Ovary (tissue), 10 donors: ENCODE measurements at places on chromosomes 6 and 20. TPM values are rescaled to one million over a fixed set of nuclear protein-coding genes. Genes with fewer than 3 reads are reported as not detected.
A peak's percentile ranks its signal among the peaks of the same experiment; 100 is the strongest.

DNA sequence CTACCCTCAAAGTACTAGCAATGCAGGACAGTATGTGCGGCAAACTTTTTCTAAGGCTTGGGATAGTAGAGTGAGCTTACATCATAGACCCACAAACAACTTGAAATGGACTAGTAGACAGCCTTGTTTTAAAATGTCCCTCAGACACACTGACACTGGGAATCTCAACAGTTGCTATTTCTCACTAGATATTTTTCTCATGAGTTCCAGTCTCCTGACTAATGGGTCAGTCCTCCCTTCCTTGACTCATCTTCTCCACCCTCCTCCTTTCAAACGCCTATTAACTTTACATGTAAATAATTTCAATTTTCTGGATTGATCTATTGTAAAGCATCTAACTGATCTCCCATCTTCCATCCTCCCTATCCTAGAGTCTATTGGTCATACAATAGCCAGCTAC is 308.3 kb upstream of the PREP start:
- no peak for DNase-seq

DNA sequence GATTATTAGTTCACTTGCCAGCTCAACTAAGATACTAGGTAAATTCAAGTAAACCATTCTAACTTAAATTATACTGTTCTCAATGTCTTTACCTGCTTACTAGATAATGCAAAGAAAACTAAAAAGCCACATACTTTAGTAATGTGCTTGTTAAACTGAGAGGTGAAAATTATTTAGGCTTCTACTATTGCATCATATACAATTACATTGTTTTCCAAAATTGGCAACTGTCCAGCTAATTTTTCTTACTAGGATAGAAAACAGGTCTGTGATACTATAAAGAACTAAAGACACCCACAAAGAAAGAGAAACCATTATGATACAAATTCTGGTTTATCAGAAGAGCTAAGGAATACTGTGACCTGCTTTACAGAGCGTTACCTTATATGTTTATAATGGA is 45.6 kb upstream of the ALDH8A1 start:
- no peak for DNase-seq

DNA sequence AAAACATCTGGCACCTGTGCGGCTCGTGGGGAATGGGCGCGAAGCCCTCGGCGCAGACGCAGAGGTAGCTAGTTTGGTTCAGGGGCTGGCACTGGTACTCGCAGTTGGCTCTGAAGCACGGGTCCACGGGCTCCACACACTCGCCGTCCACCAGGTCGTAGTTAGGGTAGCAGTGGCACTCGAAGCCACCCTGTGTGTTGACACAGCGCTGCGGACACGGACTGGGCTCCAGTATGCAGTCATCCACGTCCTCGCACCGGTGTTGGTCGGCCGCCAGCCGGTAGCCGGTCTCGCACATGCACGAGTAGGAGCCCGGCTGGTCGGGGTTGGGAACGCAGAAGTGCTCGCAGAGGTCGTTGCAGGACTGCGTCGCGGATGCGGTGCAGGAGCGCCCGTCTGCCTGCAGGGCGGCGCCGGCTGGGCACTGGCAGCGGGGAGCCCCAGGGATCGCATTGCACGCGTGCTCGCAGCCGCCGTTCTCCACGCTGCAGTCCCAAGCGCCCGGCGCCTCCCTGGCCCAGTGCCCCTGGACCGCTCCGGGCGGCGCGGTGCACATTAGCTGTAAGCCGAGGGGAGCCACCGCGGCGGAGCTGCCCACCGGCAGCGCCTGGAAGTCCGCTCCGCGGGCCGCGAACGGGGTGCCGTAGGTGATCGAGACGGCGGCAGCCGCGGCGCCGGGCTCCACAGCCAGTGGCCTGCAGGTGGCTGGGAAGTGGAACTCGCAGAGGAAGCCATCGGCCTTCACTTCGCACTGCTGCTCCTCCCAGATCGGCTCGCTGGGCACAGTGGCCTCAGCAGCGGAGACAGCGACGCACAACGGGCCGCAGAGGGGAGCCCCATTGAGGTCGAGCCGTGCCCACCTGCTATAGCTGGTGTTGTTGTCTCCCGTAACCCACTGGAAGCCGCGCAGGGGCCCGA is 930 bp downstream of the THBD start:
- no peak for DNase-seq

DNA sequence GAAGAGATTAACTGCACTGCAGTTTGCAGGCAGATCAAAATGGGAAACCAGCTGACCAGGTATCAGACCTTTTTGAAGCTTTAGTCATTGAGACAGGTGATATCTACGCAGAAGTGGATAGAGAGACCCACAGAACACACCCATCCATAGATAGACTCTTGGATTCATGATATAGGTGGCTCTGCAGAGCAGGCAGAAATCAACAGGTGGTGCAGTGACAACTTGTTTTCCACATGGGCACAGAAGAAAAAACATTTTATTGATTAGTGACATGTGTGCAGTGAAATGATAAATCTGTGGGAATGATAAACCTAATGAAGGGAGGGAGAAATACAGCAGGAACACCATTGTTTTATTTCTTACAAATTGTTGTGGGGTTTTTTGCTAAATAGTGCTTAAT is 45.2 kb downstream of the NUDT3 start:
- no peak for DNase-seq

DNA sequence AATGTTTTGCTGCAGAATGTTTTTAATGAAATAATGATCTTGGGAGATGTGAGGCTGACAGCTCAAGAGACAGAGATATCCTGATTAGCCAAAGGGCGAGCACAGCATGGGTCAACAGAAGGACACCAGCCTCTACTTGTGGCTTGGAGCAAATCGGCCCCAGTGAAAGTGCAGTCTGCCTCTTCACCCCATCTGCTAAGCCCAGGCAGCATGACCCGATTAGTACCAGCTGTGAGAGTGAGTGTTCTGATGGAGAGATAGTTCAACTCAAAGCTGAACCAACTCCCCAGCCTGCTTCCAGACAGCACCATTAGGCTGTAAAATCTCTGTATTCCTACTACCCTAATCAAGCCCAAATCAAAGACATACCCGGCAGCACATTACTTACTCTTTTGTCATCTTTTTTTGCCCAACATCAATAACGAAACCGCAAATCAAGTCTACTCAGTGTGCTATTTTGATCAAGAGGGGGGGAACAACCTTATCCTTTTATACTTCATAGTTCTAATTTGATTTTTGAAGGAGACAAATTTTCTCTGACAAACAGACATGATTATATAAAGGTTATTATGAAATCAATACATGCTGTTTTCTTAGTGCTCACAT is 514.1 kb upstream of the NRSN1 start:
- no peak for DNase-seq

DNA sequence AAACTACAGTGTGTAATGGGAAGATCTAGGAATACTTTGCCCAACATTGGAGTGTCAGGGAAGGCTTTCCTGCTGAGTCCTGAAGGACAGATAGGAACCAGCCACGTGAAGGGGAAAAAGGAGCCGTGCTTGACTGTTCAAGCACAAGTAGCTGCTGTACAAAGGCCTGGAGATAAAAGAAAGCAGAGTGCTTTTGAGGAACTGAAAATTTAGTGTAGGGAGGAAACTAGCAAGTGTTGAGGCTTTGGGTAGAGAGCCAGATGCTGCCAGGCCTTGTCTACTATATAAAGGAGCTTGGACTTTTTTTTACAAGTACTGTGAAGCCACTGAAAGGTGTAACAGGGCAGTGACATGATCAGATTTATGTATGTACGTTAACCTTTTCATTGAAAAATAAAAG is 39.0 kb downstream of the DSE start:
- DNase-seq, result no peak

- peak; percentile 62 for DNase-seq
These were observed 50.4 kb downstream of the HLA-DPB1 start for GRCh38 chr6:33126101-33126714.

GRCh38 chr6:36717871-36718540 is 20.4 kb downstream of the RAB44 start:
- no peak for DNase-seq

GRCh38 chr6:45480752-45481415 is 103.2 kb upstream of the SUPT3H start:
- DNase-seq, result no peak

DNA sequence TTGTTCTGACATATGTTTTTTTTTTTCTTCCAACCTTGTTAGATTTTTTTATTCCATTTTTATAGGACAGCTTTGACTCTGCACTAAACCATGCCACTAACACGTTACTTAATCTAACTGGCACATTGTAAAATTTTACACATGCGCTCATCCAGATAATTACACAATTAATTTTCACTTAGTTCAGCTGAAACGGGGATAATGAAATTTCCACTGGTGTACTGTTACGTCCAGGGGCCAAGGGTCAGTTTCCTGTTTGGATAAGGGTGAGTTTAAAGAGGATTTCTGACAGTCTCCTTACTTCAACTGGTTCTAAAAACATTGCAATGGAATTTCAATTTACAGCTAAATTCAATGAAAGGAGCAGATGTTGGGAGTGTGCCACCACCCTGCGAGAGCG is 221.8 kb upstream of the CEP162 start:
- DNase-seq, result no peak

GRCh38 chr6:112203577-112204349 is 50.6 kb downstream of the LAMA4 start:
- DNase-seq, result no peak

- DNase-seq, result no peak
These were observed 100.7 kb upstream of the HMGN3 start for GRCh38 chr6:79335133-79335674.

DNA sequence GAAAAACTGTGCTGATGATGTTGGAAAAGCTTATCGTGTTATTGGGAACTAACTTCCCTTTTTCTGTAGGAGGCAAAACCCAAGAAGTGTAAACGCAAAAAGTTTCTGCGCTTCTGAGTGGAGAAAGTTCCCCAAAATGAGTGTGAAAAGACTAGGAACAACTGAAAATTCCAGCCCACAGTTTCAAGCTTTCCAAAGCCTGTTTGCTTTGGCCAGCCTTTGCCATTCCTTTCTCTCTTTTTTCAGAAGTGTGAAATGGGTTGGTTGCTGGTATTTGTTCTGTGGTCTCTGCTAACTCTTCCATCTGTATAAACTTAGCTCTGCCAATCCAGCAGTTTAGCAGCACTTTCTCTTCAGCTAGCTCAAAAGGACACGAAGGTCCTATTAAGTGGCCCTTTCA is 491.3 kb downstream of the MAFB start:
- no peak for DNase-seq

DNA sequence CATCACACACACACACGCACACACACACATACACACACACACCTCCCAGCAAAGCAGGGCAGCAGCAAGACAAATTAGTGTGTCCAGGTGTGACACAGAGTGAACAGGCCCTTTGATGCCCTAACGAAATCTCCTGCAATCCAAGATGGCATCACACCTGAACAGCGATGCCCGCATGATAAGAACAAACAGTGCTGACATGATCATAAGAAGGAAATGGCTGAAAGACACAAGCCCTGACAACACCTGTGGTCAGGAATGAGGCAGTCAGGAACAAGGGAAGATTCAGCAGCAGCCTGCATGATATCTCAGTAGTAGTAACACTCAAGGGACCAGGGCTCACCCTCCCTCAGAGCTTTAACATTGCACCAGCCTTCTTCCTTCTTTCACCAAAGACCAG is 156.9 kb downstream of the FAXC start:
- DNase-seq, result no peak

GRCh38 chr6:144990784-144991183 is 705.6 kb downstream of the UTRN start:
- no peak for DNase-seq

- no peak for DNase-seq
These were observed 102.8 kb downstream of the ATXN1 start for GRCh38 chr6:16658348-16659034.

DNA sequence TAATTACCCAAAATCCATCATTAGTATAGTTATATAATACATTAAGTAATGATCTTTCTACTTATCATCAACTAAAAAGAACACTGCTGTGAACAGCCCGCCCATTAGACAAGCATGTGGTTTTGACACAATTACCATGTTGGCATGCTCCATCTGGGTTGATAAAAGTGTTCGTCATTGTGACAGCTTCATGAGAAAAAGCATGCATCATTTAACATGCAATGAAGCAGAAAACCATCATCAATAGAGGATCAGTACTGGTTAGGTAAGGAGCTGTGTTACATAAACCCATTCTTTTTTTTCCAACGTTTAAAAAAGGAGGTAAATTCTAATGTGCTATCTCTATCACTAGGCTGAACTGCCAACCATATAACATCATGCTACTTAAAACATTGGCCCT is 101.9 kb downstream of the EPB41L2 start:
- no peak for DNase-seq

- no peak for DNase-seq
These were observed 20.9 kb downstream of the FARS2 start for GRCh38 chr6:5282191-5282623.

GRCh38 chr20:4493386-4493785 is 228.3 kb upstream of the PRND start:
- DNase-seq, result no peak

DNA sequence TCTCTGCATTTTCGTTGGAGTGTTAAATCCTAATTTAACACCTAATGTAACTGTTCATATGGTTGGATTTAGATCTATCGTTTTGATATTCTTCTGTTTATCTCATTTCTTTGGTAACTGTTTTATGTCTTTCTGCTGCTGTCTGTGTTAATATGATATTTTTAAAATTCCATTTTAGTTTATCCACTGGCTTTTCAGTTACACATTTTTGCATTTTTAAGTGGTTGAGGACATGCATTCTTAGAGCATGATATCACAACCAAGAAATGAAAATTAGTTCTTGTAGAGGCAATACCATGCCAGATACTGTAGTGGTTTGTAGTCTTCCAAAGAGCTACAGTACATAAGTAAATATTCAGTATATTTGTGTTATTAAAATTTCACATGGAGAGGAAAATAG is 58.6 kb downstream of the LIN28B start:
- no peak for DNase-seq

DNA sequence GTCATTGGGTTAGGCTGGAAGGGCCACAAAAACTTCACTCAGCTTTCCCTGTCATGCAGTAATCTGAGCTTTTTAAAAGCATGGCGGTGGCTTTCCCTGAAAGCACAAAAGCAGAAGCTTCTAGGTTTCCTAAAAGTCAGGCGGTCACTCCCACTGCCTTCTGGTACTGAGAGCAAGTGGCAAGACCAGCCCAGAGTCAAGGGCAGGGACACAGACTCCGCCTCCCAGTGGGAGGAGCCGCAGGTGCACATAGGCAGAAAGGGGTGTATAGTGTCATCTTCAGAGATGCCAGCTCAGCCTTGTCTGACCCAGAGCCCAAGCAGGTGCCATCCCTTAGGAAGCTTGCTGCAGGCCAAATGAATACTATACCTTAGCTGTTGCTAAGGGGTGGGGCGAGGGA is 18.0 kb upstream of the PACSIN1 start:
- no peak for DNase-seq

DNA sequence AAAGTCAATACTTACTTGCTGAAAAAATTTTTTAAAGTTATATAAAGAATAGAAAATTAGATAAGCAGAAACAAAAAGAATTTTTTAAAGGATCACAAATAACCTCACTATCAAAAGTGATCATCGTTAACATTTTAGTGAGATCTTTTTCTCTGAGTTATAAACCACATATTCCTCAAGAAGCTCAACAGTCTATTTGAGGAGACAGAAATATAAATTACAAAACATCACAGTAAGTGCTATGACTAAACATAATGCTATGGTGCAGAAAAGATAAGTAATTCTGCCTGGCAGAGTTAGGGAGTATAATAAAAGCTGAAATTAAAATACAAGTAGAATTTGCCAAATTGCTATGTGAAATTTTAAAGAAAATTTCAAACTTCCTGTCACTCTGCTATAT is 226.7 kb downstream of the LMBRD1 start:
- no peak for DNase-seq

The PLEKHG1 gene
- total RNA-seq, result 6.3 TPM

The FERMT1 gene
- total RNA-seq, result 5.9 TPM

The RIPPLY2 gene
- not detected for total RNA-seq

The LCA5 gene
- 11.4 TPM for total RNA-seq

The COL9A3 gene
- not detected for total RNA-seq

The SLC22A7 gene
- not detected for total RNA-seq
